Spinal cord (tissue), 10 donors: ENCODE measurements at places on chromosomes 11 and 22.
A peak's percentile ranks its signal among the peaks of the same experiment; 100 is the strongest.

GRCh38 chr22:42410708-42411107 is 21.5 kb downstream of the NFAM1 start:
- no peak for DNase-seq

- DNase-seq = no peak
These were observed 7.8 kb upstream of the NLRP10 start for GRCh38 chr11:7973011-7973410.

- no peak for DNase-seq
These were observed 66.6 kb downstream of the KCNC1 start for GRCh38 chr11:17801166-17801565.

GRCh38 chr11:65502555-65503367 is 3.9 kb downstream of the MALAT1 start:
- DNase-seq = peak; percentile 48

DNA sequence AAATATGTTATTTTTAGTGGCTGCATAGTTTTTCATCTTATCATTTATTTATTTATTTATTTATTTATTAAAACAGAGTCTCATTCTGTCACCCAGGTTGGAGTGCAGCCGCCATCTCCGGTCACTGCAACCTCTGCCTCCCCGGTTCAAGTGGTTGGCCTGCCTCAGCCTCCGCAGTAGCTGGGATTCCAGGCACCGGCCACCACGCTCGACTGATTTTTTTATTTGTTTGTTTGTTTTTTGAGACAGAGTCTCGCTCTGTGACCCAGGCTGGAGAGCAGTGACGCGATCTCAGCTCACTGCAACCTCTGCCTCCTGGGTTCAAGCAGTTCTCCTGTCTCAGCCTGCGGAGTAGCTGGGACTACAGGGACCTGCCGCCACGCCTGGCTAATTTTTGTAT is 262.9 kb upstream of the DDI1 start:
- no peak for DNase-seq
